ENCODE measurements at places on chromosomes 16 and 17. TPM values are rescaled to one million over a fixed set of nuclear protein-coding genes. Genes with fewer than 3 reads are reported as not detected.

RSKR gene
- total RNA-seq: 6.7 TPM

FGF11 gene
- under 0.01 TPM for total RNA-seq

NPIPA2 gene
- total RNA-seq: not detected

STX1B gene
- total RNA-seq: 3.1 TPM

DLX4 gene
- total RNA-seq: not detected

SBK1 gene
- total RNA-seq: under 0.01 TPM

SGCA gene
- total RNA-seq: not detected

MVP gene
- 177 TPM for total RNA-seq

MYH8 gene
- total RNA-seq: not detected

SPN gene
- not detected for total RNA-seq

DPEP3 gene
- total RNA-seq: not detected

CHP2 gene
- not detected for total RNA-seq

ODF4 gene
- not detected for total RNA-seq

CTRB2 gene
- not detected for total RNA-seq

ST6GALNAC2 gene
- 60.2 TPM for total RNA-seq

MYADML2 gene
- not detected for total RNA-seq

ABCC6 gene
- 0.34 TPM for total RNA-seq

HSD17B1 gene
- 3.6 TPM for total RNA-seq

NHLRC4 gene
- total RNA-seq: 2.9 TPM

CRISPLD2 gene
- total RNA-seq: 2.7 TPM

UTS2R gene
- total RNA-seq: not detected

SOX15 gene
- total RNA-seq: not detected

MAP2K6 gene
- total RNA-seq: 3.4 TPM

ABCA6 gene
- total RNA-seq: 0.33 TPM

CCDC200 gene
- not detected for total RNA-seq

CNGB1 gene
- not detected for total RNA-seq

CD300H gene
- total RNA-seq: not detected

ZNF597 gene
- 2.1 TPM for total RNA-seq

MYOCD gene
- not detected for total RNA-seq

GAS2L2 gene
- not detected for total RNA-seq

CEMP1 gene
- total RNA-seq: not detected

ATP2A3 gene
- 0.73 TPM for total RNA-seq

PRR29 gene
- total RNA-seq: under 0.01 TPM

HBQ1 gene
- total RNA-seq: 1.4 TPM

KRT12 gene
- total RNA-seq: not detected

OR3A1 gene
- not detected for total RNA-seq

C16orf86 gene
- total RNA-seq: 5.1 TPM

IL34 gene
- 5.1 TPM for total RNA-seq

SOX9 gene
- 0.34 TPM for total RNA-seq

DYNLRB2 gene
- not detected for total RNA-seq

TBX21 gene
- not detected for total RNA-seq

HOXB5 gene
- total RNA-seq: not detected

HIC1 gene
- 1.5 TPM for total RNA-seq

CHST4 gene
- not detected for total RNA-seq

CD300A gene
- total RNA-seq: not detected

SDR42E2 gene
- total RNA-seq: not detected

CCL17 gene
- 0.73 TPM for total RNA-seq

CCL4 gene
- not detected for total RNA-seq

TAT gene
- not detected for total RNA-seq

GRAP gene
- total RNA-seq: not detected

TK1 gene
- total RNA-seq: 102 TPM

C16orf54 gene
- total RNA-seq: not detected

MYL4 gene
- total RNA-seq: not detected

PROCA1 gene
- total RNA-seq: 0.69 TPM
